Stimulated activated CD4-positive, alpha-beta T cell treated with anti-CD3 and anti-CD28 coated beads, Interleukin-2, amount 100 ng/mL, for 4 hours (primary cell): ENCODE measurements at places on chromosomes 12 and 14.

DNA sequence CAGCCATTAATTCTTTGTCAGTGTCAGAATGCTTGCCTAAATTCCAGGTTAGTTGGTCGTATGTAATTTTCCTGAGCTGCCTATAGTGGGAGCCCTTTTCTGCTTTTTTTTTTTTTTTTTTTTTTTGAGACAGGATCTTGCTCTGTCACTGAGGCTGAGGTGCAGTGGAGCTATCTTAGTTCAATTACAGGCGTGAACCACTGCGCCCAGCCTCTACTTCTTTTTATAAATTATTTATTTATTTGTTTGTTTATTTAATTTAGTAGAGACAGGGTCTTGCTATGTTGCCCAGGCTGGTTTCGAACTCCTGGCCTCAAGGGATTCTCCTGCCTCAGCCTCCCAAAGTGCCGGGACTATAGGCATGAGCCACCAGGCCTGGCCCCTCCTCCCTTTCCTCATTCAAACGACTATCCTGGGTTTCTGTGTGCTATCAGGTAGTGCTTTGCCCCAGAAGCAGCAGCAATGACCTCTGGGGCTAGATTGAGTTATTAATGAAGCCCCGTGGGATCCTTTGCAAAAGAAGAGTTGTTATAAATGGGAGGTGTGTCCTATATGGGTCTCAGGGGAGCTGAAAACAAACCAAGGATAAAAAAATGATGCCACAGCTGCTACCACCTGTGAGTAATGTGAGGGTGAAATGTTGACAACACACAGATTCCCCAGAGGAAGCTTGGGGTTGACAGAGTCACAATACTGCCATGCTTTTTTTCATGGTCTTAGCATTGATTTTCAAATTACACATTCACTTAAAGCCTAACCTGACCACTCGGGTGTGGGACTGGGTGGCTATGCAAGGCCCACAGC lies 34.6 kb upstream of the NFKBIA start:
- no peak for DNase-seq

DNA sequence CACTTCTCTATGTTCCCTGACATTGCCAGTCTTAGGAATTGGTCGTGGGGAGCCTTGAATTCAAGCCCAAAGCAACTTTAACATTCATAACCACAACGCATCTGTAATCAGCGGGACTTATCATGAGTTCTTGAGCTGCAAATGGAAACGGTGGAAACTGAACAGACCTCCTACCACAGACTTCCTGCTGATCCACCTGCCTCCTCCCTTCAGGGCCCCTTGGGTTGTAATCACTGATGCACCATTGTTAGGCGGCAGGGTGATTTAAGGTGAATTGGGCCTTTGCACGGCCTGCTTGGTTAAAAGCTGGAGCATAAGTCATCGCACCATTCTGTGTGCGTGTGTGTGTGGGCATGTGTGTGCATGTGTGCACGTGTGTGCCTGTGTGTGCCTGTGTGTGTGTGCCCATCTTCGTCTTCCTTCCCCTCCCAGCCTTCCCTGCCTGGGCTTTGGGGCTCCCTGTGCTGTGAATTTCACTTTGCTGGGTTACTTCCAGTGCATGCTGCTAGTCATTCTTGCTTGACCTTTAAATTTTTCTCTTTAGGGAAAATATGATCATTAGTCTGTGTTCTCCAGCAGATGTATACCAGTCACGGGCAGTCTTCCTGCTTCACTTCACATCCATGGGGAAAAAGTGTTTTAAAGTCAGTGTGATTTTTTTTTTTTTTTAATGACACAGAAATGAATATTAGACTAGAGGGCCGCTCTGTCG lies 29.1 kb downstream of the CHST11 start:
- DNase-seq, result no peak

GRCh38 chr14:97319691-97320090 lies 522.5 kb downstream of the VRK1 start:
- DNase-seq, result no peak

DNA sequence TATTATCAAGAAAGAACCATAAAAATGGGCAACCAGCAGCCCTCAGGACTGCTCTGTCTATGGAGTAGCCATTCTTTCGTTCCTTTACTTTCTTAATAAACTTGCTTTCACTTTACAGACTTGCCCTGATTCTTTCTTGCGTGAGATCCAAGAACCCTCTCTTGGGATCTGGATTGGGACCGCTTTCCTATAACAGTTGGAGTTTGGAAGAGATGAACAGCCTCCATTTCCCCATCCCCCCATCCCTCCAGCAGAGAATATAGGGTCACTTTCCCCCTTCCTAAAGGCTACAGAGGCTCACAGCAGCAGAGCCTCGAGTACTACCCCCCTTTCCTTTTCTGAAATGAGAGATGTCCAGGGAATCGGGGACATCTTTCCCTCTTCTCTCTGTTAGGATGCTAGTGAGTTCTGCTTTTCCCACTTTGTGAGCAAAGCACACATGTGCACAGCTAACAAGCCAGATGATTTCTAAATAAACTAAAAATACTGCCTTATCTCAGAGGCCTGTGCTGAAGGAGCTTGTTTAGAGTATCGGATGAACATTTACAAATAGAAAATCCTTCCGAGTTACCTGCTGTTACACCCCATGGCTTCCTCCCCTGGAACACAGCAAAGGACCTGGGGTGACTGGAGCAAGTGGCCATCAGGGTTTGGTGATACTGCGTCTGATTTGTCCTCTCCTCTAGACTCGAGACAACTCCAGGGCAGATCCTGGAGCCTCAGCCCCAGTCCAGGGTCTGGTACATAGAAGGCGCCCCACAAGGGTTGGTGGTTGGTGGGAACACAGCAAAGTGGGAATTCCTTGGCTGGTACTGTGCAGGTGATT lies 144.2 kb downstream of the SLC38A6 start:
- DNase-seq, result no peak

DNA sequence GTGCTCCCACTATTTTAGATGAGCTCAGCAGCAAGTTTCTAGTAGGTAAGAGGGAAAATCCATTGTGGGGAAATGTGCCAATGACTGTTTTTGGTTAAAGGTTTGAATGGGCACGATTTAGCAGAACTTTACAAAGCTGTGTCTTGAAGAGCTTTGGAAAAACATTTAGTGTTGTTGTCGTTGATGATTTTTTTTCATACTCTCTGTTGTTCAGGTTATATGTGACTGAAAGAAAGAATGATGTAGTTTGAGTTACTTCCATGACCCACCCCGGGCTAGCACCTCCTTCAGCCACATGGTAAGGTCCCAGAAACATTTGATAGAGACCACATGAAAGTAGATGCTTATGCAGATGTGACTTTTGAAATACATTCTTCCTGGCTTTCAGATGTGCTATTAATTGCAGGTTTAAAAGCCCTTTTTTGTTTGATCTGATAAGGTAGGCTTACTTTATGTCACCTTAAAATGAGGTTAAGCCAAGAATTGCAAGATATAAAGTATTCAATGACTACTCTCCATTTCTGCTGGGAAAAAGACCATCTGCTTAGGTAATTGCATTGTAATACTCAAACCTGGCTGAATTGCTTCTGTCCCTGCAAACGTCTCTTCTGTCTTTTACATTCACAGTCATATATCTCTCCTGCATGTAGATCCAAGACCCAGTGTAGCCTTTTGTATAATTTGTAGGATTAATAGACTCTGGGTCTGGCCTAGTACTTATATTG lies 250.6 kb downstream of the RGS6 start:
- DNase-seq, result no peak

- no peak for DNase-seq
These were observed 20.4 kb downstream of the LTBR start for GRCh38 chr12:6404390-6404789.

GRCh38 chr12:121713793-121714192 lies 1.2 kb downstream of the TMEM120B start:
- DNase-seq, result no peak

- DNase-seq, result no peak
These were observed 16.5 kb downstream of the ETNK1 start for GRCh38 chr12:22641353-22642053.

DNA sequence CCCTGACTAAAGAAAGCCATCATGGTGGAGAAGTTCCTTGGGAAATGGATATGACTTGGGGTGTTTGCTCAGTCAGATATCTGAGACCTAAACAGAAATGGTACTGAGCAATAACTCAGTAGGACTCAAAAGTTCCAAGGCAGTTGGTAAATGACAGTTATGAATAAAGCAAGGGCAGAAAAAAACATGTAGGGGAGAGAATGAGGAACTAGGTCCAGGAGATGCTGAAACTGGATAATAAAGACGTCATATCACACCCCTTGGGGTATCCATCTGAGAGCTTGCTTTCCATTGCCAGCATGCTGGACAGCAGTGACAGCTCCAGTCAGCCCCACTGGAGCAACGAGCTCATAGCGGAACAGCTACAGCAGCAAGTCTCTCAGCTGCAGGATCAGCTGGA lies 37.5 kb downstream of the RPGRIP1 start:
- DNase-seq, result no peak

DNA sequence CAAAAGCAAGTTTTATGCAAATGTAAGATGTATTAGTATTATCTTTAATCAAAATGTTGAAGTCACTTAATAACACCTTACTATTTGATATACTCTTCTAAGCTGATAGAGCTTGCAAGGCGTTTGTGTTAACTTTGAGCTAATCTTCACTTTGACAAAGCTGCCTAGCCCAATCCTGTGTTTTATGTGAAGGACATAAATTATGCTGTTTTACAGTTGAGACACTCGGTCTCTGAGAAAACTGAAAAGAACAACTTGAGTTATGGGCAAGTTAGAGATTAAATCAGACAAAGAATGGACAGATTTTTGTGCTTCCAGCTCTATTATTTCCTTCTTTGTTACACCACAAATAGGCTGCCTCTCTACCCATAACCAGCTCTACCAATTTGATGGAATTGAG lies 42.0 kb upstream of the DAAM1 start:
- DNase-seq, result no peak

DNA sequence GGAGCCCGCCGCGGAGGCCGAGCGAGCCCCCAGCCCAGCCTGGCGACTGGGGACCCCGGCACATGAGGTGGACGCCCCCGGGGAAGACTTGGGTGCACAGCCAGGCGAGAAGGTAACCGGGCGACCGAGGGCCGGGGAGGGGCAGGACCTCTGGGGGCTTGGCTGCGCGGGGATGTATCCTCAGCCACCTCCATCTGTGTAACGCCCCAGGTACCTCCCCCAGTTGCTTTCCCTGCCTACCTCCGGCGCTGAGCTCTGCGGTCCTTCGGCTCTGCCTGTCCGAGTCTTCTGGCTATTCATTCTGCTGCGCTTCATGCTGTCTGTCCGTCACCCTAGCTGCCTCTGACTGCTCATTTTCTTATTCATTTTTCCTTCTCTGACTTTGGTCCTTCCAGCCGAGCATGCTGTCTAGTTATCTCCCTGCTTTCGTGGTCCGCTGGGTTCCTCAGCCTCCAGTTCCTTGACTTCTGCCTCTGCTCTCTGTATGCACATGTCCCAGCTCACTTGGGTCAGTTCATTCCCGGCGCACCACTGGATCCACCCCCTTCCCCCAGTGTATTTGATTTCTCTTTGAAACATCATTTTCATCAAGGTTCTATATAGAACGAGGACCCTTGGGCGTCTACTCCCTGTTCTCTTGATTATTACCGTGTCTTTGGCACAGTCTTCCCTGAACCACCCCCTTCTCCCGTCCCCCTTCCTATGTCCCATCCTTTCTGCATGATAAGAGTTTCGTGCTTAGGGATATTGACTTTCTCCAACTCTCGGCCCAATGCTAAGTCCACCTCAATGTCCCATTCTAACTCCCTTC lies 612 bp downstream of the PHC1 start:
- peak; percentile 28 for DNase-seq

DNA sequence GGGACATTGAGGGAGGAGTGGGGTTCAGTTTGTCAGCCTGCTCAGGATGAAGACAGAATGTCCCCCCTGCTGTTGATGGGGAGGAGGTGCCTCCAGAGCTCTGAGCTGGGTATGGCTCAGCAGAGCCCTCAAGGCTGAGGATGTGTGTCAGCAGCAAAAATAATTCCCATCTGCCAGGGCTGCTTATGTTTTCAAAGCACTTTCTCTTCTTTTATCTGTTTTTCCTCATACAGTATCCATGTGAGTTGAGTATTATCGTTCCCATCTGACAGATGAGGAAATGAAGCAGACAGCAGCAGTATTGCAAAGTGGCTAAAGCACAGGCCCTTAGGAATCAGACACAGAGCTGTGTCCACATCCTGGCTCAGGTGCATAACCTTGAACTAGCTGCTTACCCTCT lies 94.1 kb downstream of the SLC8A3 start:
- no peak for DNase-seq
